ENCODE measurements at places on chromosomes 7 and 10.
A peak's percentile ranks its signal among the peaks of the same experiment; 100 is the strongest.

DNA sequence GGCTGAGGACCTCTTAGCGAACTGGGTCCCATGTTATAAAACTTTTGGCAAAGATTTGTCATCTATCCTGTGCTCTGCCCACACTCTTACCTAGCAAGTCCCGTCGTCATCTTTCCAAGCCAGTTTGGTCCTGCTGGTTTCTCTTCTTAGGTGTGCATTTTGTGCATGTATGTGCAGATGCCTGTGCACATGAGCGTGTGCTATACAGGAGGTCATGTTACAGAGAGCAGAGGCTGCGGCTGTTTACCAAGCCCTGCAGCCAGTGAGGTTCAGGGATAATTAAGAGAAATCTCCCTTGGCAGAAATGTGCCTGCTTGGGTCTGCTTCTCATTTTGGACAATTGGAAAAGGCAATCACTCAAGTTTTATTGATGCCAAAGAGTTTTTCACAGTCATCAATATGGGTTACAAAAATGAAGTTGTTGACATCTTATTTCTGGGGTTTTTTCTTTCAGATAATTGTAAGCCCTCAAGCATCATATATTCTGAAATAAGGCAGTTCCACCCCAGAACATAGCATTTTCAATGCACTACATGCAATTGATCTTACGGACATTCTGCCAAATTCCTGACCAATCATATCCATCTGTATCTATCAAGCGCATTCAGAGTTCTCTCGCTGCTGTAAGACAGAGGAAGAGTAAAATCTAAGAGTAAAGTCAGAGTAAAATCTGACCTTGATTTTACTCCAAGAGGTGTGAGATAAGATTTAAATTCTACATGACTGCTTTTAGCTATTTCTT, 361.4 kb upstream of the ZNF32 start:
- no peak for DNase-seq

DNA sequence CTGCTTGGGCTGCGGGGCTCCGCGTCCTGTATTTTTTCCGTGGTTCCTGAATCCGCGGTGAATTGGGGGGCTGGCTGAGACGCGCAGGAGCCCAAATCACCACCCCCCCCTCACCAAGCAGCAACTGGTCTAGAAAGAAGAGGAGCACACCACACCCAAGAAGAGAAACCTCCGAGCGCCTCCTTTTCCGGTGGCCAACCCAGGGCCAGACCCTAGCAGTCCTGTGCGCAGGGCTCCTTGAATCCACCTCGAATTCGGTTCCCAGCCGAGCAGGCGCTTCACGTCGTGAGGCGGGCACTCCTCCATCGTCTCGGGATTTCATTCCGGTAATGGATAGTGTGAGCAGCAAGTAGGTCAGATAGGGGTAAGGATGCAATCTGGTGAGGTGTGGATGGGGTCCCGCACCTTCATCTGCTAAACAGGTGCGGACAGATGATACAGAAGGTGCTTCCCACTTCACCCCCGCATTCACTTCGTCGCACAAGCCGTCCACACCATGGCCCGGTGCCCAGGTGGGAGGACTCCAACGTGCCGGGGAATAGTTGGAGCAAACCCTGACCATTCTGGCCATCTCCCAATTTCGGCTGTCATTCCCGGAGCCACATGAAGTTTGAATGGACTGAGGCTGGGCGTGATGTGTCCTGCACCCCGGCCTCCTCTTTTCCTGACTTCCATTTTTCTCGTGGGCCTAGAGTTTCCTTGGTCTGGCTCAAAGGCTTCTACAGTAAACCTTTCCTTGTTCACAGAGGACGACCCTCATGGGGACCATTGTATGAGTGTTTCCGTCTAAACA, 19.8 kb upstream of the ZNF273 start:
- DNase-seq: peak; percentile 47

DNA sequence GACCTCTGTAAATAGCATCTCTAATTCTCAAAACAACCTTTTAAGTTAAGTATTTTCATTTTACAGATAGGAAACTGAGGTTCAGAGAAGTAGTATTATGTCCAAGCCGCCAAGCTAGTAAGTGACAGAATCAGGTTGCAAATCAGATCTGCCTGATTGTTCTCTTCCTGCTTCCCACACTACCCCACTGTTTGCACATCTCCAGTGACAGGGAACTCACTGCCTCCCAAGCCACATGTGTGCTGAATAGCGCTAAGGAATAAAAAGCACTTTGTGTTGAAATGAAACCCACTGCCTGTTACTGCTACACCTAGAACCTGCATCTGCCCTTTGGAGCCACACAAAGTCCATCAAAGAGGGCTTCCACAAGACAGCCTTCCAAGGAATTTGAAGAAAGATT, 45.1 kb upstream of the WDR11 start:
- DNase-seq: no peak

DNA sequence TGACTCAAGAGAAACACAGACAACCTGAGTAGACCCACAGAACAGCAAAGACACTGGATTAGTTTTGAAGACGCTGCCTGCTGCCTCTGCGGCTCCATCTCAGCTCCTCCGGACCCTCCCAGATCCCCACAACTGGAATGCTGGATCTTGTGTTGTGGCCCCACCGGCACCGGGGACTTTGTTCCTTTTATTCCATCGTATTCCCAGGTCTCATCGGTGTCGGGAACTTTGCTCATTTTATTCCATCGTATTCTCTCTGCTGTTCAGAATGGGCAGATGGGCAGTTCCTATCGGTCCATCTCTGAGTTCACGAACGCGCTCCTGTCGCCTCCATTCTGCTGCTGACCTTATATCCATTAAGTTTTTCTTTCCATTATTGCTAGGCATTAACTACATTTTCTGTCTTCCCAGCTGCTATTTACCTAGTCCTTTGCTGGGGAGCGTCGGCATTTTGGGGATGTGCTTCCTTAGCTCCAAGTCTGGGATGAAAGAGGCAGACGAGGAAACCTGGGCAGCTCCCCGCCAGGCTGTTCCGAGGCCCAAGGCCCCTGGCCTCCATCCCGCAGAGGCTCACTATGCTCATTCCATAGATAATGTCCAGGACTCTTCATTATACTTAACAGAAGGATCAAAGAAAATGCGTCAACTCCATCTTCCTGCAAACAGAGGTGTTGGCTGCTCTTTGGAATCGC, 192.4 kb downstream of the MAD1L1 start:
- no peak for DNase-seq

DNA sequence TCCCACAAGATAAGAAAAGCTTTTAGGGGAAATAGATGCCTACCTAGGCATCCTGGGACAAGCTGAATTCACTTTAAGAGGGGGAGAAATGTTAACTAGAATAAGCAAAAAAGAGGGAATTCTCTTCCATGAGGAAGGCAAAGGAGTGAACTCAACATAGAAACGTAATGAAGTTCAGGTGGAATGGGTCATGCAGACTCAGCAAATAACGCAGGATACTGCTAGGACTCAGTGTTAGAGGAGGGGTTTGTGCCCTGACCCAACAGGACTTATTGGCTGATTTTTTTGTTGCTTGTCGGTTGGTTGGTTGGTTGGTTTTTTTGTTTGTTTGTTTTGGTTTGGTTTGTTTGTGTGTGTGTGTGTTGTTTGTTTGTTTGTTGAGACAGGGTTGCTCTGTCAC, 9.3 kb downstream of the OR2A14 start:
- DNase-seq: no peak

Data from activated CD8-positive, alpha-beta memory T cell treated with anti-CD3 and anti-CD28 coated beads, Interleukin-2, amount 50 U/mL, for 48 hours (primary cell).